Transverse colon (tissue), 4 donors: ENCODE measurements at places on chromosomes 6 and 20. TPM values are rescaled to one million over a fixed set of nuclear protein-coding genes. Genes with fewer than 3 reads are reported as not detected.

NNAT gene
- total RNA-seq: 11.3 TPM

SCAND1 gene
- total RNA-seq: 100 TPM

RGL2 gene
- 23.6 TPM for total RNA-seq

DDX43 gene
- not detected for total RNA-seq

CCR6 gene
- total RNA-seq: not detected

OR2H2 gene
- total RNA-seq: not detected

TGM2 gene
- 18.7 TPM for total RNA-seq

ADGB gene
- total RNA-seq: 28.7 TPM

PRDM13 gene
- total RNA-seq: not detected

TMEM244 gene
- total RNA-seq: not detected

KLC4 gene
- total RNA-seq: 133 TPM

VNN1 gene
- not detected for total RNA-seq

SLC4A11 gene
- 0.64 TPM for total RNA-seq

SLC22A7 gene
- not detected for total RNA-seq

TNFRSF21 gene
- 54.8 TPM for total RNA-seq

ANKRD66 gene
- total RNA-seq: not detected

DNA sequence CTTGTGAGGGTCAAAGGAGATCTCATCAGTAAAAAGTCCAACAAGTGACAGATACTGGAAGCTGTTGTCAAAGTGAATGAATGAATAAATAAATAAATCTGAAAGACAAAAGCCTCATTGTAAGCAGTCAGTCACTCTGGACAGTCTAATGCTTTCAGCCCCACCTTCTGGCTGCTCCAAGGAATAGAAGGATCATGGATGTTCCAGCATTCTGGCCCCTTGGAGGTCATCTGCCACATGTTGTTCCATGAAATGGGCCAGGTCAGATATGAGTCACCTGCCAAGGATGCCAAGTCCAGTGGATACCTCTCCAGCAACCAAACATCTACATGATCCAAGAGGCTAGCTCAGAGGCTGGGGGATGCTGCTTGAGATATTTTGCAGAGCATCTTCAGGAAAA is 185.6 kb downstream of the BMP7 start:
- H3K4me1 ChIP-seq: no peaks in the 10 kb centered on the region
- H3K4me3 ChIP-seq: no peak overlapping the region
- H3K36me3 ChIP-seq: no peaks in the 10 kb centered on the region
- H3K27me3 ChIP-seq: no peaks in the 10 kb centered on the region

DNA sequence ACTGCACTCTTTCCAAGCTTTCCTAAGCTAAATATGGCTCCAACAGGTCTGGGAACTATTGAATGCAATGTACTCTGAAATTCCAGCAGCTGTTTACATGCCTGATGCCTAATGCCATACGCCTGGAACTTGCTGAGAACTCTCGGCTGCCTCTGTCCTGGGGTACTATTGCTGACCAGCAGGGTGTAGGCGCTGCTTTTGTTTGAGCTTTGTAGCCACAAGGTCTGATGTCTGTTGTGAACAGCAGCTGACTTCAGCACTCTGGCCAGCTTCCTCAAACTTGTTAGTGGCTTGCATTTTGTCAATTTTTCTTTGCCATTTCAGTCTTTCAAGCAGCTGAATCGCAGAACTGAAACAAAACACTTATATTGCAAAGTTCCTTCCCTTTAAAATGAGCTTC is 26.7 kb downstream of the SAYSD1 start:
- DNase-seq: no peak
- H3K4me1 ChIP-seq: no peaks in the 10 kb centered on the region
- no peak overlapping the region for H3K4me3 ChIP-seq
- H3K27ac ChIP-seq: no peak overlapping the region
- no peaks in the 10 kb centered on the region for H3K36me3 ChIP-seq

- no peak for DNase-seq
- no peaks in the 10 kb centered on the region for H3K36me3 ChIP-seq
- no peak overlapping the region for H3K4me3 ChIP-seq
- H3K4me1 ChIP-seq: peaks cover 24% of the 10 kb centered on the region
Observed at GRCh38 chr20:57443349-57444265, 52.4 kb downstream of the RBM38 start.

- H3K4me3 ChIP-seq: no peak overlapping the region
- no peaks in the 10 kb centered on the region for H3K27me3 ChIP-seq
- H3K27ac ChIP-seq: no peak overlapping the region
- H3K4me1 ChIP-seq: no peaks in the 10 kb centered on the region
- no peaks in the 10 kb centered on the region for H3K36me3 ChIP-seq
Observed at GRCh38 chr20:58992911-58993310, 11.9 kb downstream of the NELFCD start.

- H3K27ac ChIP-seq: no peak overlapping the region
- H3K27me3 ChIP-seq: no peaks in the 10 kb centered on the region
- no peak overlapping the region for H3K4me3 ChIP-seq
- DNase-seq: no peak
Observed at GRCh38 chr20:54058420-54059139, 11.8 kb downstream of the BCAS1 start.

GRCh38 chr6:123810948-123811347 is 7.3 kb downstream of the NKAIN2 start:
- H3K36me3 ChIP-seq: no peaks in the 10 kb centered on the region
- no peaks in the 10 kb centered on the region for H3K4me1 ChIP-seq
- no peak for DNase-seq

- no peaks in the 10 kb centered on the region for H3K27me3 ChIP-seq
- H3K27ac ChIP-seq: no peak overlapping the region
- no peaks in the 10 kb centered on the region for H3K36me3 ChIP-seq
- no peaks in the 10 kb centered on the region for H3K4me1 ChIP-seq
- DNase-seq: no peak
Observed at GRCh38 chr6:146595972-146596731, 2.6 kb upstream of the ADGB start.

- H3K27me3 ChIP-seq: no peaks in the 10 kb centered on the region
- no peaks in the 10 kb centered on the region for H3K36me3 ChIP-seq
- H3K4me1 ChIP-seq: peaks cover 6% of the 10 kb centered on the region
- DNase-seq: no peak
- no peak overlapping the region for H3K4me3 ChIP-seq
- H3K27ac ChIP-seq: no peak overlapping the region
Observed at GRCh38 chr20:20446001-20446400, 78.1 kb downstream of the INSM1 start.

DNA sequence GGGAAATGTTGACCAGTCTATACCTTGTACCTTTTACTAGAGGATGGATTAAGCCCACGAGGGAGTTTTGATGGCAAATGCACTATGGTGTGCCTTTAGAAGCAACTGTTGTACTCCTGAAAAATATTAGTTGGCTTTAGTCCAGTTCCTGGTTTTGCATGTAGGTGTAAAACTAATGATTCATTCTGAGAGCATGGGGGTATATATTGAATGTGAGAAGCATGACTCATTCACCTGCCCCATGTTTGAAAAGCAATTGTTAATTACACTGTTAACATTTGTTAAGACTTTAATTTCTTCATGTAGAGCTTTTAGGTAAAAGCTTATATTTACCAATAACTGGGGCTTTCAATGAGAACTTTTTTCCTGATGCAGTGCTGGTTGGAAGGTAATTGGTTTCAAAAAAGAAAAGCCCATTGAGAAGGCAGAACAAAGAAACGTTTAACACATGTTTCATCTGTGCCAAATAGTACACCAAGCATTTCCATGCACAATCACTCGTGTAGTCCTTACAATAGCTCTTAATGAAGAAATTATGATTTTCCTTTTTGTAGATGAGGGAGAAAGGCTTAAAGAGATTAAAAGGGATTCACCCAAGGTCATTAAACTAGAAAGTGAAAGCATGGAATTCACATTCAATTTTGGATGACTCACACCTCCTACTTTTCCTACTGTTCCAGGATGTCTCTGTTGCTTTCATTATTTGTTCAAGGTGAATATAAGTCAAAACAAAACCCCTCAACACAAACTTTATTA is 134.1 kb downstream of the CCDC170 start:
- H3K27me3 ChIP-seq: no peaks in the 10 kb centered on the region
- no peak for DNase-seq
- no peak overlapping the region for H3K4me3 ChIP-seq
- no peaks in the 10 kb centered on the region for H3K4me1 ChIP-seq

DNA sequence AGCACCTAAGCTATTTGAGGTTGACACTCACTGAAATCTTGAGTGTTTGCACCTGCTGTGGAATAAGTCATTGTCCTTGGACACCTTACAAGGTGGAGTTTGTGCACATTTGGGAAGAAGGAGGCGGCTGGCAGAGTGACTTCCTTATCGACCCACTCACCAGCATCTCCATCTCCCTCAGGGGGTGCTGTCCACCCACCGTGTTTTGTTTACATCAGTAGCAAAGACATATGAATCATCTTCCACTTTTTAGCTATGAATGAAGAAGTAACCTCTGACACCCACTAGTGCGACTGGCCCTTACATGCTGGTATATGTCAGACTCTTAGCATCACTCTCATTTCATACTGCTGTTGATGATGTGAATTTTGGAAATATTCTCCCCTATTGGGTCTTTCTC is 119.5 kb upstream of the SGK1 start:
- no peaks in the 10 kb centered on the region for H3K36me3 ChIP-seq
- H3K27ac ChIP-seq: no peak overlapping the region
- no peaks in the 10 kb centered on the region for H3K27me3 ChIP-seq
- H3K4me1 ChIP-seq: peaks cover 4% of the 10 kb centered on the region

DNA sequence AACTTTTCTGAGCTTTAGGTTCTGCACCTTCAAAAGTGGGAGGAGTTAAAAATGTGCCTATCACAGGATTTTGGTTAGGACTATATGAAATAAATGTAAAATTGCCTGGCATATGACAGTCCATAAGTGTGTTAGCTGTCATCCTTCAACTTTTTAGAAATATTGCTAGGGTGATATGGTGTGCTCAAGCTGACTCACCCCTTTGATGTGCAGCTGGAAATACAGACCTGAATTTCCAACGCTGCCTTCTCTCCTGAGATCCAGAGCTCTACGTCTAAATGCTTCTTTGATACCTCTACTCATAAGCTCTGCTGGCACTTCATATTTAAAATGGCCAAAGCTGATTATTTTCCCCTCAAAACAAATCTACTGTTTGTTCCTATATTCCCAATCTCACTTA is 2.7 kb downstream of the SLC35B3 start:
- no peak overlapping the region for H3K4me3 ChIP-seq
- peaks cover 12% of the 10 kb centered on the region for H3K36me3 ChIP-seq
- H3K27me3 ChIP-seq: no peaks in the 10 kb centered on the region
- H3K4me1 ChIP-seq: peaks cover 37% of the 10 kb centered on the region

GRCh38 chr6:112291161-112291762 is 36.9 kb upstream of the LAMA4 start:
- H3K36me3 ChIP-seq: no peaks in the 10 kb centered on the region
- H3K27me3 ChIP-seq: no peaks in the 10 kb centered on the region
- DNase-seq: no peak
